Urinary bladder (tissue), 4 donors: ENCODE measurements at places on chromosomes 16 and 17.

GRCh38 chr16:77849646-77850258, 61.4 kb downstream of the VAT1L start:
- DNase-seq = no peak

DNA sequence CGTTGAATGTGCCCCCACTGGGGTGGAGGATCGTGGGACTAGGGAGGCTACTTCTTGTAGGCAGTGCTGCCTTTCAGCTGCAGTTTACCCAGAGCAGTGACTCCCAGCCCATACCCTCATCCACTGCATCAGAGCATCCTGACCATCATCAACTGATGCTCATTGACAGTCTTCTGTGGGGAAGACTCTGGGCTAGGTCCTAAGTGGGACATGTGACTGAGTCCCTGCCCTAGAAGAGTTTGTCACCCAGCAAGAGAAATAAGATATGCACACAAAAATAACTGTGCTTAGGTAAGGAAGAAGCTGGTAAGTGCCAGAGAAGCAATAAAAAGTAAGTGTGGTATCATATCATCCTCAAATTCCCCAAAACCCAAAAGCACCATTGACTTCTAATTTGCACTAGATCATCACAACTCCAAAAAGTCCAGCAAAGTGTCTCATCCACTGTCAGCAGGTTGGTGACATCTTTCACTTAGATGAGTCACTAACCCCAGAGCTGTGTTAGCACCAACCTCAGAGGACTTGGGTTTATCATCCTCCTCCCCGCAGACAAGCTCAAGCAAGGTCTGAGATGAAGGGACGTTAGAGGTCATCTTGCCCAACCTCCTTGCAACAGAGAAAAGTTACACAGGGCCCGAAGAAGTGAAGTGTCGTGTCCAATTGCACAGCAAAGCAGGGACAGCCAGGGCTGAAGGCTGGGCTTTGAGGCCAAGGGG, 99.0 kb downstream of the CCDC182 start:
- no peak for DNase-seq

DNA sequence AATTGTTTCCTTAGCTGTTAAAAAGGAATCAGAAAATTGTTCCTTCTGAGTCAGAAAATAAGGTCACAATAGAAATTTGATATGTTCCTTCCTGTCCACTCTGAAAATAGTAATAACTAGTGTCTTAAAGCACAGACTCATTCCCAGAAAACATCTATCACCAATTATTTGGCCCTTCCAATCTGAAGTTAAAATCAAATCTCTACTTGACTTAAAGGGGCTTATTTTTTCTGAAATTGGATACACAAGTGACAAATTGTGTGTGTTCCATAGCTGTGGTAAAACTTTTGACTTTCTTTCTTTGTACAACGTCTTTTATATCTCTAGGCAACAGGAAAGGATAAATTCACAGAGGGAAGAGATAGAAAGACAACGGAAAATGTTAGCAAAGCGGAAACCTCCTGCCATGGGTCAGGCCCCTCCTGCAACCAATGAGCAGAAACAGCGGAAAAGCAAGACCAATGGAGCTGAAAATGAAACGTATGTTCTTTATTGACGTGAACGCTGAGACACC, 54.5 kb upstream of the MRC2 start:
- DNase-seq = no peak

DNA sequence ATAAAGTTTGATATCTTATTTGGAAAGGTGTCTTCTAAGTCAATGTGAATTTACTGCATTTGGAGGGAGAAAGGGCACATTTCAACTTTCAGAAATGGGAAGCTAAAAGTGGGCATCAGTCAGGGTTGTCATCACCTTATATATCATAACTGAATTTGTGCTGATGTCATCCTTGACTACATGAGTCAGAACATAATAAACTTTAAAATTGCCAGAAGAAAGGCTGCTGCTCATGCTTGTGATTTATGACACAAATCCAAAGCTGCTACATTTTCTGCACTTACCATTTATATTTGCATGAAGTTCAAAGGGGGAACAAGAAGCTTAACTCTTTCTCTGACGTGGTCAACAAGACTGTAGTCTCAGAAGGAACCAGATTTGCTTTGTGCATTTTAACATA, 196.6 kb downstream of the UTP18 start:
- no peak for DNase-seq

GRCh38 chr16:10663146-10663545, 31.6 kb downstream of the TEKT5 start:
- DNase-seq = no peak
